Activated CD4-positive, alpha-beta T cell treated with anti-CD3 and anti-CD28 coated beads for 36 hours (primary cell): ENCODE measurements at places on chromosomes 13 and 19. TPM values are rescaled to one million over a fixed set of nuclear protein-coding genes. Genes with fewer than 3 reads are reported as not detected.

- H3K27me3 ChIP-seq: no peaks in the 10 kb centered on the region
- peak; percentile 67 for DNase-seq
- H3K36me3 ChIP-seq: peaks cover 34% of the 10 kb centered on the region
- H3K4me1 ChIP-seq: peaks cover 14% of the 10 kb centered on the region
- H3K4me3 ChIP-seq: peak overlapping the region; percentile 96
These were observed 2.3 kb downstream of the MIDN start for GRCh38 chr19:1250437-1251260.

DNA sequence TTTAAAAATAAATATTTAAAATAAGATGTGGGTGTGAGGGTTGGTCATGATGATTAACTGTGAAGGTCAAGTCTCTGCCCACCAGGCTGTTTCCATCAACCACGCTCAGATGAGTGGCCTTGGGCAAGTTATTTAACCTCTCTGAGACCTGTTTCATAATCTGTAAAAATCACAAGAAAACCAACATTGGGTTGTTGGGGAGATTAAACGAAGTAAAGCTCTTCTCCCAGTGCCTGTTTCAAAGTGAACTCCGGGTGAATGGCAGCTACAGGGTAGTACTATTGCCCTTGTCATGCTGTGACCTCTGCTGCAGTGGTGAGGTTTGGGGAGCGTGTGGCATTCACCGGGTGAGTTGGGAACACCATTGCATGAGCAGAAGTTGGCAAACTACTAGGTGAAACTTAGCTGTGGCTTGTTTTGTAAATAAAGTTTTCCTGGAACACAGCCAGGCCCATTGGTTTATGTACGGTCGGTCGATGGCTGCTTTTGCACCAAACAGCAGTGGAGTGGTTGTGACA lies 153.2 kb downstream of the USP12 start:
- no peak overlapping the region for H3K27ac ChIP-seq
- no peak for DNase-seq
- no peak overlapping the region for H3K4me3 ChIP-seq
- H3K36me3 ChIP-seq: no peaks in the 10 kb centered on the region
- H3K27me3 ChIP-seq: peaks cover 6% of the 10 kb centered on the region
- peaks cover 7% of the 10 kb centered on the region for H3K4me1 ChIP-seq

The BST2 gene
- total RNA-seq: 70.7 TPM

The ZNF493 gene
- 12.8 TPM for total RNA-seq

The ZNF222 gene
- total RNA-seq: 1.5 TPM
